ENCODE measurements at places on chromosomes 6 and 20. TPM values are rescaled to one million over a fixed set of nuclear protein-coding genes. Genes with fewer than 3 reads are reported as not detected.

GRCh38 chr20:21208999-21209398 is 83.1 kb downstream of the KIZ start:
- no peak for DNase-seq

SLC22A23 gene
- 16.9 TPM for total RNA-seq

LPA gene
- 196 TPM for total RNA-seq

GRCh38 chr20:60420676-60421229 is 462.5 kb downstream of the CDH26 start:
- DNase-seq, result no peak

DNA sequence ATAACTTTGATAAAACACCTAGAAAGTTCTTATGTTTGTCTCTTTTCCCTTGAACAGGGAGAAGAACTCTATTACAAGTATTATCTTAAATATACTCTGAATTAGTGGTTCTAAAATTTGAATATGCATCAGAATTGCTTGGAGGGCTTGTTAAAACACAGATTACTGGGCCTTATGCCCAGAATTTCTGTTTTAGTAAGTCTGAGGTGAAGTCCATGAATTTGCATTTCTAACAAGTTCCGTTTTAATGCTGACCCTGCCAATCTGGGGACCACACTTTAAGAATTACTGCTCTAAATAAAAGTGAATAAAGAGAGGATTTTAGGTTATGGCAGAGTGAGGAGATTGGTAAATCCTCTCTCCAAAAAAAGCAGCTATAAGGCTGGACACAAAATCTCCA is 168.1 kb upstream of the FLRT3 start:
- DNase-seq, result no peak

DNA sequence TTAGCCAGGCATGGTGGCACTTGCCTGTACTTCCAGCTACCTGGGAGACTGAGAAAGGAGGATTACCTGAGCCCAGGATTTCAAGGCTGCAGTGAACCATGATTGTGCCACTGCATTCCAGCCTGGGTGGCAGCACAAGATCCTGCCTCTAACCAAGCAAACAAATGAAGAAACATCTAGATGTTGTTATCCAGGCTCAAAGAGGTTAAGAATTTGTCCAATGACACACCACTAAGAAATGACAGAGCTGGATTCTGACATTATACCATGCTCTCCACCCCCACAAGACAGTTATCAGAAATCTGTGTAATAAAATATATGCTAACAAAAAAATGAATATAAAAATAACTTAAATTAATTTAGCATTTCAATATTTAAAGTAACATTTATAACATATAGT is 925.5 kb upstream of the SLC35B3 start:
- DNase-seq, result no peak

CARMIL1 gene
- total RNA-seq, result 4.0 TPM

DNA sequence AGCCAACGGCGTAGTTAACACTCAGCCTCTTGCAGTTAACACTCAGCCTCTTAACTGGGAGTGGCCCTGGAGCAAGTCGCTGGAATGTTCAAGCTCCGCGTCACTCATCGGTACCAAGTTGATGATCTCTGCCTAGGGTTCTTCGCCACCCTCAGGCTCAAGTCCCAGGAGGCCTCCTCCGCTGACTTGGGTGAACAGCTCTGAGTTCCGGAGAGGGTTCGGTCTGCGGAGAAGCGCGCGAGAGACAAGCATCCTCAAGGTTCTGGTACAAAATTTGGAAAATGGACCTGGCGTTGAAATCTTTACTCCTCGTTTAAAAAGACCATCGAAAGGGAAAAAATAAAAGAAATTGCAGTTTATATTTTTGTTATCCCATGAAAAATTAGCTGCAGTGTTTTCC is 876 bp upstream of the DSP start:
- DNase-seq, result no peak
